ENCODE measurements at places on chromosomes 2 and 18. TPM values are rescaled to one million over a fixed set of nuclear protein-coding genes. Genes with fewer than 3 reads are reported as not detected.
A peak's percentile ranks its signal among the peaks of the same experiment; 100 is the strongest.

The PTPRN gene
- not detected for total RNA-seq

The UGT1A1 gene
- not detected for total RNA-seq

The GREB1 gene
- total RNA-seq, result 0.42 TPM

The ADGRF3 gene
- 2.7 TPM for total RNA-seq

The SULT1C4 gene
- not detected for total RNA-seq

The HTRA2 gene
- total RNA-seq, result 39.0 TPM

The MC2R gene
- not detected for total RNA-seq

The ALPP gene
- not detected for total RNA-seq

- peaks cover 5% of the 10 kb centered on the region for H3K27me3 ChIP-seq
- no peaks in the 10 kb centered on the region for H3K4me1 ChIP-seq
- H3K27ac ChIP-seq, result no peak overlapping the region
- H3K36me3 ChIP-seq, result no peaks in the 10 kb centered on the region
- no peak for DNase-seq
Observed at GRCh38 chr18:5496305-5496704, 47.5 kb downstream of the EPB41L3 start.

GRCh38 chr2:71043531-71044407, 24.7 kb upstream of the NAGK start:
- DNase-seq, result no peak
- no peaks in the 10 kb centered on the region for H3K4me1 ChIP-seq

DNA sequence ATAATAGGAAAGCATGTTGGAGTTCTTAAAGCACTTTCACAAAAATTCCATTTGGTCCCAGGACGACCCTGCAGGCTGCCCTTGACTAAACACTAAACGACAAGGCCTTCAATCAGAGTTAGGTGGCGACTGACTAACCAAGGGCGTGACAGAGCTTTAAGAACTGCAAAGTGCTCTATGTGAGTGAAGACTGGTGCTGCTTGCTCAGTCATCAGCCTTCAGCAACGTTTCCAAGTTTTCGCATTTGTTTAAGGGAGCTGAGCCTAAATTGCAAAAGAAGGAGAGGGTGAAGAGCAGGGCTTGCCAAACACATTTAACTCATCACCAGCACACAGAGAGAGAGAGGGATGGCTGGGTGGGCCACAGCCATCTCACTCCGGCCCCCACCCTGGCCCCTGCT, 204.7 kb upstream of the PID1 start:
- no peaks in the 10 kb centered on the region for H3K4me1 ChIP-seq
- no peak for DNase-seq
- H3K27ac ChIP-seq, result no peak overlapping the region
- no peaks in the 10 kb centered on the region for H3K27me3 ChIP-seq

DNA sequence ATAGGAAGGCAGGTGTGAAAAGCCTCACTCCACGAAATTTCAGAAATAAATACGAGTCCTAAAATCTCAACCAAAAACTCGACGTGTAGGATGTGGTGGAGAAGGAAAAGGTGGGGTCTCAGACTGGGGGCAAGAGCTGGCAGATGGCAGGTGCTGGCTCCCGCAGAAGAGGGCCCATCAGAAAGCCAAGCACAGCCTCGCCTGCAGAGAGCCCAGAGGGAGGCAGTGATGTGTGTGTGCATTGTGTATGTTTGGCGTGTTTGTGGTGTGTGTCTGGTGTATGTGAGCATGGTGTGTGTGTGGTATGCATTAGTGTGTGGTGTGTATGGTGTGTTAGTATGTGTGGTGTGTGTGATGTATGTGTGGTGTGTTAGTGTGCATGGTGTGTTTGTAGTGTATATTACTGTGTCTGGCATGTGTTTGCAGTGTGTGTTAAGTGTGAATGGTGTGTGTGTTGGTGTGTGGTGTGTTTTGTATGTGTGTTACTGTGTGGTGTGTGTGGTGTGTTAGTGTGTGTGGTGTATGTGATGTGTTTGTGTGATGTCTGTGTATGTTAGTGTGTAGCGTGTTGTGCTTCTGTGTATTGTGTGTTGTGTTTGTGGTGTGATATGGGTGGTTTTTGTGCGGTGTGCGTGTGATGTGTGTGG, 116.5 kb downstream of the FAM168B start:
- no peaks in the 10 kb centered on the region for H3K27me3 ChIP-seq
- DNase-seq, result no peak
- no peak overlapping the region for H3K4me3 ChIP-seq
- no peak overlapping the region for H3K27ac ChIP-seq

DNA sequence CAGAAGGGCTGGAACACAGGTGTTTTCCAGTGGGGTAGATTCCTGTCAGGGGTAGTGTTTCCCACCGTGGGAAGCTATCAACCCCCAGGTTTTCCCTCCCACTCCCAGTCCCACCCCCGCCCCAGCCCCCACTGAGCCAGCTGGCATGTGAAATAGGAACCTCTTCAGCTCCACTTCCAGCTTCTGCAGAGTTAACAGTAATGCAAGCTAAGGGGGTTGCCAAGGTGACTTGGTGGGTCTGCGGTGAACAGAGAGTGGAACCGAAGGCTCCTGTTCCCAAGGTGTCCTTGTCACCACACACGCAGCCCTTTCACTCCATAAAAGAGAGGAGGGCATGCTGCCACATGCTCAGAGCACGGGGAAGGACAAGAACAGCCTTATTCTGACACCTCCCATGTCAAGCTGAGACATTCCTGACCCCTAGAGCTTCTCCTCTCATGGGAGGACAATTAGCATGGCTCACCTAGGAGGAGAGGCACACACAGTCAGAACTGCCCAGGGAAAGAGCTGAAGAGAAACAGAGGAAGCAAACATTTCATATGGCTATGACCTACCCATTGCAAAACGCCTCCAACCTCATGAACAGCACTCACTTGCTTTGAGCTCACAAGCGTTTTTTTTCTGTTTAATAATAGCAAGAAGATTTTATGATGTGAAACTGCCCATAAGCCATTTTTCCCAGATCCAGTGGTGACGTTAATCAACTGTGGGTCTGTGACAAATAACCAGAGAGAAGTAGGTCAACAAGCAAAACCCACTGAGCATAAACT, 39.8 kb upstream of the TBC1D8 start:
- H3K27me3 ChIP-seq, result no peaks in the 10 kb centered on the region
- no peaks in the 10 kb centered on the region for H3K4me1 ChIP-seq
- no peak for DNase-seq
- H3K4me3 ChIP-seq, result no peak overlapping the region
- H3K36me3 ChIP-seq, result no peaks in the 10 kb centered on the region

GRCh38 chr18:51398104-51398503, 200.6 kb upstream of the MEX3C start:
- H3K4me1 ChIP-seq, result no peaks in the 10 kb centered on the region
- no peak overlapping the region for H3K4me3 ChIP-seq
- H3K36me3 ChIP-seq, result no peaks in the 10 kb centered on the region
- peaks cover 7% of the 10 kb centered on the region for H3K27me3 ChIP-seq
- DNase-seq, result no peak

DNA sequence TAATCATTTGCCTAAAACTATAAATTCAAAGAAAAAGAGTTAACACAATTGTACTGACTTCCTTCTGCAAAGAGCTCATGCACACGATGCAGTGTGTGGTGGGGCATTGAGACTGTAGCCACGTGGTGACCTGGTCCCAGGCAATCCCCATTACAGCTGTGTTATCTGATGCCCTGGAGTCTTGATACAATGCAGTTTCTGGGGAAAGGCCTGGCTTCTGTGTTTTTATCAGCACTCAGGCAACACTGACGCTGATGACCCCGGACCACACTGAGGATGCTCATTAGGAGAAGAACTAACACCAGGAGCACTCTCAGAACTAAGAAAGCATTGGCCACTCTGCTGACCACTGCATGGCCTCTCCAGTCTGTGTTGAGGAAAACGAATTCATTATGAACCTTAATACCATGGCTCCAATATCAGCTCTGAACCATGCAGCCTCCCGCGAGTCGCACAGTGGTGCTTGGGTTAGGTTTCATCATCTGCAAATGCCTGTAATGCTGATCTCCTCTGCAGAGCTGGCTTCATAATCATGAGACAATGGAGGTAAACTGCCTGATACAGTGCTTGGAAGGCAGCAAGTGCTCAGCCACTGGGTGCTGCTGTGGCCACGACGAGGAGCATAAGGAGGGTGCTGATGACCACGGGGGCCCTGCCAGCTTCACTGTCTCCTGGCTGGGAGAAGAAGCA, 218.5 kb downstream of the MYT1L start:
- H3K27ac ChIP-seq, result no peak overlapping the region
- no peaks in the 10 kb centered on the region for H3K36me3 ChIP-seq
- no peak for DNase-seq
- peaks cover 11% of the 10 kb centered on the region for H3K27me3 ChIP-seq
- H3K4me3 ChIP-seq, result no peak overlapping the region

DNA sequence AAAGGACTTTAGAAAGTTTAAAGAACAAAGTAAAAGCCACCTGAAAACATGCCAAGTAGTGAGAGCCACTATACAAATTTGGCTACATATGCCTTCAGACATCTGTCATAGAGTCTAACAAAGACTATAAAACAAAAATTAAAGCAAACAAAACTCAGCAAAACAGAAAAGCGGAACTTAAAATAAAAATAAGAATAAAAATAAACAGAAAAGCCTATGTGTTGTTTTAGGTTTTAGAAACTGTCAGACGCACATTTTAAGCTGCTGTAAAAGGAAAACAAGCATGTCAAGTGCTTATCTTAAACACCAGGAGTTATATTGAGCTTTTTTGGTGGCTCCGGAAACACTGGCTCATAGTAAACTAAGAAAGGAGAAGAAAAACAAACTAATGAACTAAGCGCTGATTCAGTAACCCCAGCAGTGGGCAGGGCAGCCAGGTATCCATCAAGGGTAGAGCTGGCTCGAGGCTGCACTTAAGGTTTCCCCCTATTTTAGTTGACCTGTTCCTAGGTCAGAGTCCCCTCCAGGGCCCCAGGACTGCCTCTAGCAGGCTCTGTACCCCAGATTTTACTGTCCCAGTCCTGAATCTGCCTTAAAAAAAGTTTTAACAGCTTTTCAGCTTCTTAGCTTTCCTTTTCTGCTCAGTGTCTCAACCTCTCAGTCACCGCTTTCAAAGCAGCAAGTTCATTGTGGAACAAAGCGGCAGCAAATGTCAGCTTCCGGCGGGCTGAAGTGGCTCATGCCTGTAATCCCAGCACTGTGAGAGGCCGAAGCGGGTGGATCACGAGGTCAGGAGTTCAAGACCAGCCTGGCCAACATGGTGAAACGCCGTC, 15.4 kb upstream of the RMC1 start:
- peak overlapping the region; percentile 57 for H3K4me3 ChIP-seq
- no peaks in the 10 kb centered on the region for H3K27me3 ChIP-seq
- DNase-seq, result peak; percentile 84

- H3K36me3 ChIP-seq, result no peaks in the 10 kb centered on the region
- H3K4me1 ChIP-seq, result no peaks in the 10 kb centered on the region
- peaks cover 4% of the 10 kb centered on the region for H3K27me3 ChIP-seq
- H3K27ac ChIP-seq, result no peak overlapping the region
Observed at GRCh38 chr2:170224692-170225294, 46.8 kb downstream of the MYO3B start.

GRCh38 chr2:120279708-120280107, 27.1 kb downstream of the RALB start:
- no peak overlapping the region for H3K4me3 ChIP-seq
- DNase-seq, result no peak
- no peaks in the 10 kb centered on the region for H3K4me1 ChIP-seq
- peaks cover 22% of the 10 kb centered on the region for H3K36me3 ChIP-seq

- H3K27me3 ChIP-seq, result peaks cover 4% of the 10 kb centered on the region
- no peaks in the 10 kb centered on the region for H3K4me1 ChIP-seq
- H3K27ac ChIP-seq, result no peak overlapping the region
- peaks cover 3% of the 10 kb centered on the region for H3K36me3 ChIP-seq
- DNase-seq, result no peak
- H3K4me3 ChIP-seq, result no peak overlapping the region
Observed at GRCh38 chr2:151344906-151345305, 12.5 kb upstream of the TNFAIP6 start.

DNA sequence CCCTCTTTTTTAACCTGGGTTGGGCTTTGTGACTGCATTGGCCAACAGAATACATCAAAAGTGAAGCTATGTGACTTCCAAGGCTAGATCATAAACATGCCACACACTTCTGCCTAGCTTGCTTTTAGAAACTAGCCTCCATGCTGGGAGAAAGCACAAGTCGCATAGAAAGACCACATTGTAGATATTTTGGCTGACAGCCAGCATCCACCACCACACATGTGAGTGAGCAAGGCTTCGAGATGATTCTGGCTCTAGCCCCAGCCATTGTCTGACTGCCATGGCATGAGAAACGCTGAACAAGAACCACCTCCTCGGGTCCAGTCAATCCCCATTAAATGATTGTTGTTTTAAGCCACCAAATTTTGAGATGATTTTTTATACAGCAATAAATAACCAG, 66.8 kb upstream of the STPG4 start:
- H3K27ac ChIP-seq, result no peak overlapping the region
- H3K4me3 ChIP-seq, result no peak overlapping the region
- H3K27me3 ChIP-seq, result no peaks in the 10 kb centered on the region
- no peaks in the 10 kb centered on the region for H3K4me1 ChIP-seq
- no peak for DNase-seq

DNA sequence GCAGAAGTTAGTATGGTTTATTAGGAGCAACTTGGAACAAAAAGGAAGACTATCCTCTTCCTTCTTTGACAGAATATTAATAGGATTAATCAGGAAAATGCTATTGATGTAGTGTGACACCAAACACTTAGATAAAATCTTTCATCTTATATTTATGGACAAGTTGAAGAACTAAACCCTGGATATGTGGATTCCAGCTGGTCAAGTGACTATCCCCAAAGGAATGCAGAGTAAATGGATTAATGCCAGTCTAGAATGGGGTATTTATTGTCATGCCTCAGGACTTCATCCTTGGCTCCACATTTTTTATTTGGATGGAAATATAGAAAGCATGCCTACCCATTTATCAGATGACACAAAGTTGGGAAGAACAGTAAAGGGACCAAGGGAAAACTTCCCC, 124.0 kb upstream of the TTC39C start:
- no peak for DNase-seq
- peaks cover 5% of the 10 kb centered on the region for H3K4me1 ChIP-seq
- no peaks in the 10 kb centered on the region for H3K27me3 ChIP-seq
- H3K27ac ChIP-seq, result no peak overlapping the region
